Inflammatory macrophage treated with lipopolysaccharide for 1 hour (primary cell): ENCODE measurements at places on chromosomes 12 and 14.

DNA sequence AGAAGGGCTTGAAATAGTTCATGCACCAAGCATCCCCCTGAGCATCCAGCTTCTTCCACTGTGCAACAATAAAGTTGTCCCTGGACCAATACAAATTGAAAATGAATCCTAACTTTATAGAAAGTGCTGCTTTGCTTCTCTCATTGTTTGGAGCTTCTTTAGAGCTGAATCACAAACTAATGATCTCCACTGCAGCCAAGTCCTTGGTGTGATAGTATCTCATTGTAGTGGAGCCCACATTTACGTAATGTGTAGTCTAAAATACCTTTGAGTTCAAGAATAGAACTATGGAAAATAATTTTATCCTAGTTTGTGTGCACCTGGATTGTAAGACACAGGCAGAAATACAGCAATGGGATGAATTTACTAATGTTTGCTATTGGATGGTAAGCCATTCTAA, 319.9 kb downstream of the EGLN3 start:
- no peak for DNase-seq

- no peak for DNase-seq
Observed at GRCh38 chr12:52222692-52223091, 10.4 kb upstream of the KRT7 start.

GRCh38 chr14:93036652-93037345, 78.9 kb downstream of the ITPK1 start:
- DNase-seq, result no peak

GRCh38 chr12:1643905-1644533, 15.0 kb downstream of the WNT5B start:
- DNase-seq, result no peak

DNA sequence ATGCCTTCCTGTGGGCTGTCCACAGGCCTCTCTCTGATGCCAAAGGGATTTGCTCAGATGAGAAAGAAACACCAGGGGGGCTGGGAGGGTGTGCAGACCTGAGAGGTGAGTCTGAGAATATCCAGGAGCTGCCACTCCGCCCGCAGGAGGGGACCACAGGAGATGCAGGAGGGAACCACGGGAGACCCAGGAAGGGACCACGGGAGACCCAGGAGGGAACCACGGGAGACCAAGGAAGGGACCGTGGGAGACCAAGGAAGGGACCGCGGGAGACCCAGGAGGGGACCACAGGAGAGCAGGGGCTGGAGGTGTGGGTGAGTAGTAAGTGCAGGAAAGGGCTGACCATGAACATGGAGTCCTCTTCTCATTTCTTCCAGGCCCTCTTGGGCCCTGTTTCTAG, 74.6 kb upstream of the SFSWAP start:
- DNase-seq, result no peak

DNA sequence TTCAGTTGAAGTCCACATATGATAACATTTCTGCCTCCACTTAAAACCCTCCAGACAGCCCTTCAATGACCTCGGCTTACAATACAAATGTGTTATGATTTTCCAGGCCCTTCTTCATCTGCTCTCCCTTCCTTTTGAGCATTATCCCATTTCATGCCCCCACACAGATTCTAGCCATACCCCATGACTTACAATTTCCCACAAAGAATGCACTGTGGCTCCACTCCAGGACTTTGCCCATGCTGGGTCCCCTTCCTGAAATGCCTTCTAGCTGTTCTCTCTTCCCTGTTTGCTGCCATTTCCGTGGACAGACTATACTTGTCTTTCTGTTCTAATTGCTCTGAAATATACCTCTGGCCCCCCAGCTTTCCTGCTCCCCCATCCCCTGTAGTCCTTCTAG, 963.2 kb downstream of the DIO2 start:
- DNase-seq, result no peak

DNA sequence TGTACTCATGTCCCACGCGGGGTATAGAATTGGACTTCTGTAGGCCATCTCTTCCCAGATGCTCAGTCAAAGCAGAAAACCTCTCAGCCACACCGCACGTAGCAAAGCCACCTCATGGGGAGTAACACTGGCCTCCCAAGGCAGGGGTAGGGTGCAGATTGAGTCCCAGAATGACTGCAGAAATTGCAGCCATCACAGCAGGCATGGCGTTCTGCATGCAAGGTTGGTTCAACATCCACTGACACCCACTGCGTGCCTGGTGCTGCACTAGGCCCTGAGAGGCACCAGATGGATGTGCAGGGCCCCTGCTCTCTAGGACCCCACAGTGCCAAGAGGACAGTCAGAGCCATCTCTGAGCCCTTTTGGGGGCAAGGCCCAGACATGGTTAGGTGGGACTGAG, 39.9 kb downstream of the RAB35 start:
- DNase-seq, result no peak

DNA sequence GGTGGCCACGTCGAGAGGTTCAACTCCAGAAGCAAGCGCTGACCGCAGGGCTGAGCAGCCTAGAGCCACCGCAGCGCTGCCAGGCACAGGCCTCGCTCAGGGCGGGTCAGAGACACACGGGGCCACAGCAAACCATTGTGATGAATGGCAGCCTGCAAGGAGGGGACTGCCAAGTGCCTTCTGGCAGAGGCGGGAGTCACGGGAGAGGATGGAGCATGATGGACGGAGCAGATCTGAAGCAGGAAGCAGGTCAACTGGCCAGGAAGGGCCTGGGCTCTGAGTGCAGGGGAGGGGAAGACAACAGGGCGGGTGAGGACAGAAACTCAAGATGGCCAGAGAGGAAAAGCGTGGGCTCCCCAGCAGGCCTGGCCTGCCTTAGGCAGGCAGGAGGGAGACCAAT, 49.8 kb downstream of the CDC42BPB start:
- no peak for DNase-seq

DNA sequence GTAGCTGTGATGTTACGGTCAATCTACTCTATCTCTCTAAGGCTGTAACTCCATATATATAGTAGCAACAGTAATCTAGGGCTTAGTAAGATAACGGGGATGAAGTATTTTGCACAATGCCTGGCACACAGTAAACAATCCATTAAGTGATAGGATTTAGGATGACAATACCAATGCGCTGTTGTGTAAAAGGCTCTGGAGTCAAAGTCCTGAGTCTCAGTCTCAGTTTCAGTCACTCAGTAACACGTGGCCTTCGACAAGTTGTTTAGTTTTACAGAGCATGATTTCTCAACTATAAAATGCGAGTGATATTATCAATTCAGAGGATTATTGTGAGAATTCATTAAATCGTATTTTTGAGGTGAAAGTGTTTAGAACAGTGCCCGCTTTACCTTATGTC, 162.4 kb downstream of the GARIN6 start:
- DNase-seq, result no peak

DNA sequence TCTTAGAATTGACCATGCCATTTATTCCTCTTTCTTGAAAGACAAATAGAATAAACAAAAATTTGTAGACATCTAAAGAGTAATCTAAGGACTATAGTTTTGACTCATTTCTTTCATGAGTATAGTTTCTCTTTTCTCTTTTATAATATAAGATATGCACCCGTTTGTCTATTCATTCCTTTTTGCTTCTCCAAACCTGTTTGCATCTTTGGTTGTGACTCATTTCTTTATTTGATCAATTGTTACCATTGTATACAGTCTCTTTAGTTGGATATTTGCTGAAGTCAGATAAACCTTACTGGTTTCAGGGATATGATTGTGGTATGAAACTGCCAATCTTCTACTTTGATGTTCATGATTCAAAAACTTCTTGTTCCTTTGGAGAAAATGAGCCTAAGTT, 268.7 kb downstream of the FBXL14 start:
- no peak for DNase-seq

- no peak for DNase-seq
Observed at GRCh38 chr14:90721619-90722305, 94.5 kb downstream of the TTC7B start.

- no peak for DNase-seq
Observed at GRCh38 chr12:47410862-47411261, 295.0 kb downstream of the RPAP3 start.

DNA sequence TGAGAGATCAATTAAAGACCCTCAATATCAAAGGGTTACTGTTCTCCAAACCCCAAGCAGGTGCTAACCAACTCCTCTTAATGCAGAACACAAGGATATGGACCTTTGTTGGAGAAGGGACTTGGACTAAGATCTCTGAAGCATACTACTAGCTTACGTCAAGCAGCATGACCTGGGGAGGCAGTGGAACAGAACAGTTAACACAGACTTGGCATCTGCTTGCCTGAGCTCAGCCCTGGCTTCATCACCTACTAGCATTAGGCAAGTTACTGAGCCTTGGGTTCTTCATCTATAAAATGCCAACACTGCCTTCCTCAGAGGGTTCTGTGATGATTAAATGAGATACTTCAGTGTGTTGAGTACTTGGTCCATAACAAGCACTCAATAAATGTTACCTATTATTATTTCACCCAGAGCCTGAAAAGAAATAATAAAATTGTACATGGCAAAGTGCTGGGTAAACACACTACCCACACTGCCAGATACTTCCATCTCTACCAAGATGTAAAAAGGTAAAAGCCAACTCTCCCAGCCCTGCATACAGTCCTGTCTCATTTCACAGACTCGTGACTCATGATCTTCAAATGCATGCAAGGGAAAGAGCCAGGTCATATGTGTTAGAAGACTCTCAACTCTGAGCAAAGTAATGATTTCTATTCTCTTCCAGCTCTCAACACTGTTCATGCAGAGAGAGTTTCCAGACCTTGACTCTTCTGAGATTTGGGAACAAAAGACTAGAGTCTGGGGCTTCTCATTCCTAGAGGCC, 39.7 kb downstream of the FMNL3 start:
- DNase-seq, result no peak

GRCh38 chr12:6314776-6315175, 4.3 kb downstream of the PLEKHG6 start:
- no peak for DNase-seq

- no peak for DNase-seq
Observed at GRCh38 chr12:28497889-28498411, 307.7 kb downstream of the CCDC91 start.

GRCh38 chr12:68414988-68415387, 82.8 kb upstream of the MDM1 start:
- DNase-seq, result no peak

- DNase-seq, result no peak
Observed at GRCh38 chr12:122928404-122929147, 32.7 kb upstream of the VPS37B start.

DNA sequence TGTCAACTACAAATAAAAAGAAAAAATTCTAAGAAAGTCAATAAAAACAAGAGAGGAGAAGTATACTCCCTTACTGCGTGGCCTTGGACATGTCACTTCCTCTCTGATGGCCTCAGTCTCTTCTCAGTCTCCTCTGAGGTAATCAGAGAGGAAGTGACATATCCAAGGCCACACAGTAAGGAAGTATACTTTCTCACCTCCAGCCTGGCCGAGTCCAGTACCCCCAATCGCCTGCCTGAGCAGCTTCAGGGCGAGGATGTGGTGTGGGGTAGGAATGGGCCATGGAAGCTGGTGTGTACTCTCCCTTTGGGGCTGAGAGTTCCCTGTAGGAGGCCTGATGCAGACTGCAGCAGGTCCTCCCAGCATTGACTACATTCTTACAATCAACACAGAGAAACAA, 15.8 kb downstream of the VDR start:
- peak; percentile 86 for DNase-seq

GRCh38 chr12:14958361-14959125, 2.9 kb downstream of the ARHGDIB start:
- no peak for DNase-seq

DNA sequence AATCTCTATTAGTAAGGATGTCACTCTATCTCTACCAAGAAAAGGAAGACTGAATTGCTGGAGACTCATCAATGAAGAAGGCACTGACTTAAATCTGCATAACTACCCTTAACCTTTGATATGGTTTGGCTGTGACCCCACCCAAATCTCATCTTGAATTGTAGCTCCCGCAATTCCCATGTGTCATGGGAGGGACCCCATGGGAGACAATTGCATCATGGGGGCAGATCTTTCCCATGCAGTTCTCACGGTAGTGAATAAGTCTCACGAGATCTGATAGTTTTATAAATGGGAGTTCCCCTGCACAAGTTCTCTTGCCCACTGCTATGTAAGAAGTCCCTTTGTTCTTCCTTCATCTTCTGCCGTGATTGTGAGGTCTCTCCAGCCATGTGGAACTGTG, 73.4 kb upstream of the PPM1H start:
- no peak for DNase-seq

GRCh38 chr14:61471297-61472005, 150.1 kb downstream of the PRKCH start:
- DNase-seq, result no peak

- DNase-seq, result no peak
Observed at GRCh38 chr12:52123487-52124186, 44.1 kb downstream of the SMIM41 start.

DNA sequence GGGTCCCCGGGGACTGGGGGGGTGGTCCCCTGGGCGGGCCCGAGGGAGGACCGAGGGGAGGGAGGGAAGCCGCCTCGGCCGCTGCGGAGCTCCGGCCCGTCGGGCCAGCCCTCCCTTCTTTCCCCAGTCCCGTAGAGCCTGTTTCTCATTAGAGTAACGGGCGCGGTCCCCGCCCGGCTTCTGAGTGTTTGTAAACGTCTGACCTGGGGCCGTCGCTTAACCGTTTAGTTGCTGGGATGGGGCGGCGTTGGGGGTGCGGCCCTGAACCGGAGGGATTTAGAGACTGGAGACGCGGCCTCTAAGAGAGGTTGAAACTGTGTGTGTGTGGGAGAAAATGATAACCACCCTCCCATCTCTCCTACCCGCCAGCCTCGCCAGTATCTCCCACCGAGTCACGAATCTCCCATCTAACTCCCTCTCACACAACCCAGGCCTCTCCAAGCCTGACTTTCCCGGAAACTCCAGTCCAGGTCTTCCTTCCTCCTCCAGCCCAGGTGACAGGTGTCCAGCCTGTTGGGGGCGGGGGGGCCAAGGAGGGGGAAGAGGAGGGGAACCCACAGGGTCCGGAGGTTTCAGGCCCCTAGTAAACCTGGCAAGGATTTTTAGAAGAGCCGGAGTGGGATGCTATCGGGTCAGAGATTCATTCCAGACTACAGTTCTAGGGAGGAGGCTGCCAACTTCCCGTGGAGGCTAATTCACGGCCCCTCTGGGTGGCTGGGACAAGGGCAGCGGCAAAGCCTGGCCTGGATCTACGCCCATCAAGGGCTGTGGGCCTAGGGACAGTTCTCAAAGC, 1.1 kb upstream of the NFATC4 start:
- DNase-seq, result no peak

DNA sequence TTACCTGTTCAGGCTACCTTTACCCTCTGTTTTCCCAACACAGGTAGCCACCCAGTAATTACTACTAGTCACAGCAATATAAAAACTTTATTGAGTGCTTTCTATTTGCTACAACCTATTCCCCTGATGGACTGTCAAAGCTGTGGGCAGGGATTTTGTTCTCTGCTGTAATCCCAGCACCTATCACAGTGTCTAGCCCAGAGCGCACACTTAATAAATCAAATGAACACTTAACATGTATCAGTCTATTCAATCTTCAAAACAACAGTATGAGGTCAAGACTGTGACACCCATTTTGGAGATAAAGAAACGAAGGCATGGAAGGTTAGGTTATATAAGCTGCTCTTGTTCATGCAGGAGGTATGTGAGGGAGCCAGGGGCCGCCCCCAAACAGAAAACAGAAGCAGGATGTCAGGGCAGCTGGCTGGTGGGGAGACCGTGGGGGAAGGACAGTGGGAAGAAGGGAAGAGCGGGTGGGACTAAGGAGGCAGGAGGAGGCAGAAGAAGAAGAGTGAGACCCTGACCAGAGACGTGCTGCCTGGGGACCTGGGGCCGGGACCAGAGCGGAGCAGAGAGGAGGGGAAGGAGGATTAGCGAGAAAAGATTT, 1.7 kb downstream of the TNFRSF1A start:
- no peak for DNase-seq
